ENCODE measurements at places on chromosomes 4 and X.

DNA sequence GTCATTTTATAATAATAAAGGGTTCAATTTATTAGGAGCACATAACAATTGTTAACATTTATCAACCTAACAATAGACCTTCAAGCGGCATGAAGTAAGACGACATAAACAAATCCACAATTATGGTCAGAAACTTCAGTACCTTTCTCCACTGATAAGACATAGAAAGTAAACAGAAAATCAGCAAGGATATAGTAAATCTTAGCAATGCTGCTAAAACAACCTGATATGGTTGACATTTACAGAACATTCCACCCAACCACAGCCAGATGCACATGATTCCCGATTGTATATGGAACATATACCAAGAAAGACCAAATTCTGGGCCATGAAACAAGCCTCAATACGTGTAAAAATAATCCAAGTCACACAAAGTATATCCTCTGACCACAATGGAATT lies 71.3 kb downstream of the ZFYVE28 start:
- DNase-seq, result no peak

GRCh38 chr4:74370912-74371311 lies 6.0 kb downstream of the EREG start:
- peak; percentile 77 for DNase-seq

DNA sequence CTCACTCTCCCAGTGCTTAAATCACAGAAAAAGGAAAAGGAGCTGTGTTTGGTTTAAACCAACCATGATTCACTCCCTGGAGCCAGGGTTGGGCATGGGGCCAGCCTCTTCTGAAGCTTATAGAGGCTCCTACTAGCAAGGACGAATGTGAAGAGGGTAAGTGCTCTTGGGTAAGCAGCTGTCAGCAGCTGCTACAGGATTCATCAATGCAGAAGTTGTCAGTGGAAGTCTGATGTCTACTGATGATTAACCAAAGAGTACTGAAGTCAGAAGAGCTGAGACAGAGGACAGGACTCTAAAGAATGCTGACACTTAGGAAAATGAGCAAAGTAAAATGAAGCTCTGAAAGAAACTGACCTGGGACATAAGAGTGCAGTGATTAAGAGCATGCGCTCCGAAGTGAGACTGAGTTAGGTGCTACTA lies 32.7 kb upstream of the JADE1 start:
- peak; percentile 97 for DNase-seq

DNA sequence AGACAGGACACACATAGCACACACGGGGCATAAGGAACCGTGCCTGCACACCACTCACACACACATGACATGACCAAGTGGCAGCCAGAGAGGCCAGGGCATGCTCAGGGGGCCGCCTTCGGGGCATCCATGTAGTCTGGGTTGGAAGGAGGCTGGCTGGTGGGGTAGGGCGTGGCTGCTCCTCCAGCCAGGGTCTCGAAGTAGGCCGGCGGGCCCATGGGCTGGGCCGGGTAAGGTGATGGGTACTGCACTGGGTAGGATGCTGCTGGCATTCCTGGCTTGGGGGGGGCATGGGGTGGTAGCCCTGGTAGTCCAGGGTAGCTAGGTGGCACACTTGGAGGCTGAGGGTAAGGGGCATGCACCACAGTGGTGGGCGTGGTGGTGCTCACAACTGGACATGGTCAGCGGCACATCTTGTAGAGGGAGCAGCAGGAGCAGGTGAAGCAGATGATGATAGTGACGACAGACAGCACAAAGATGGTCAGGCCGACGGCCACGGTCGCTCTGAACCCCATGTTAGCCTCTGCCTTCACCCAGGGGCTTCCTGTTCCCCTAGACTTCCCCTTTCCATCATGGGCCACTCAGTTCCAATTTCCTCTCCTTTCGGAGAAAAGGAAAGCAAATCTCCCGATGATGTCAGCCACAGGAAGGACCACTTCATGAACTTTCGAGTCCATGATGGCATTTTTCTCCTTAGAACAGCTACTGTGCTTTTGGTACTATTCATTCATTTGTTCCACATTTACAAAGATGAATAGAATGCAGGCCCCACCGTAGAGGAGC lies 10.9 kb upstream of the DDX3X start:
- no peak for DNase-seq

DNA sequence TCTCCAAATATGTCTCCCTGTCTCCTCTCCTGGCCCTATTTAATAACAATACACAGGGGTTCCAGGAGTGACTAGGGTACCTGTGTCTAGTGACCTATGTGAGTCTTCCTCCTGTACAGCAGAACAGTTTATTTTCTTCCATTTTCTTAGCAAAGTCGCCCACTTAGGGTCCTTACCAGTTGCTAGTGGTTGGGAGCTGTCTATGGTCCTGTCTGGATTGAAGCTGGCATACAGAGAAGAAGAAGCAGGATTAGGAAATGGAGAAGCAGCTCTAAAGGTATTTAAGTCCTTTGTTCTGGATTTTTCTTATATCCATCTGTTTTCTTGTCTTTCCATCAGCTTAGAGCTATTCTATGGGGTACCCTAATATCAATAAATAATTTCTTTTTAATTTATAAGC lies 587.1 kb upstream of the CPEB2 start:
- DNase-seq, result peak; percentile 29

- no peak for DNase-seq
Measured at GRCh38 chr4:35925806-35926205, 318.5 kb downstream of the ARAP2 start.

DNA sequence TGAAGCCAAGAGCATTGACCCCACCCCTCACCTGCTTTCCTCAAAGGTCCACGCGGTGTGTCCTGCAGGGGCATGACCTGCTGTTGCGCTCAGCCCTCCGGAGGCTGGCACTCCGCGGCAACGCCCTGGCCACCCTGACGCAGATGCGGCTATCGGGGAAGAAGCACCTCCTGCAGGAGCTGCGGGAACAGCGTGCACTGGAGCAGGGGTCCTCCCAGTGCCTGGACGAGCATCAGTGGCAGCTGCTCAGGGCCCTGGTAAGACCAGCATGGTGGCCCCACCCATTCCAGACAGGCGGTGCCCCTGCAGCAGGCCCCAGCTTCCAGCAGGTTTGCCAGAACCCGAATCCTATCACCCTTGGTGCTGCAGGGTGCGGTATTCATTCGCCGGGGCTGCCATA lies 86.0 kb downstream of the EVC start:
- DNase-seq, result no peak

DNA sequence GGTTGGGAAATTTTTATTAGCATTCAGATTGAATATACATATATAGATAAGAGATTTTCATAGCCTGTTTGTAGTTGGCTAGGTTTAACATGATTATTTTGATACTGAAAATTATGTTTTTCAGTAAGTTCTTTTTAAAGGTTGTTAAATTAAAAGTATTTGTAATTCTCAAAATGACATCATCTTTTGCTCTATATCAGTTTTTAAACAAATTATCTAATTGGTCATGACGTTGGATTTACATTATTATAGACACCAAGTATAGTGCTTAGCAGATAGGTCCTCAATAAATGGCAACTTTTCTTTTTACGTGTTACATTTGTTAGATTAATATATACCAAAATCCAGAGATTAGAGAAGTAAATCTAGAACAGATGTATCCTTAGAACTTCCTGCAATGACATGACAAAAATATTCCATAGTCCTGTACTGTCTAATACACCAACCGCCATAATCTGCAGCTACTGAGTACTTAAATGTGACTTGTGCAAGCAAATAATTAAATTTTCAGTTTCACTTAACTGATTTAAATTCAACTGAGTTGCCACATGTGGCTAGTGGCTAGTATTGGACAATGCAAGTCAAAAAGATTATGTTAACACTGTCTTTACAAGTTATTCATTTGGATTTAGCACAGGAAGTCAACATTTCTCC lies 1613.1 kb upstream of the TENM3 start:
- DNase-seq, result no peak

GRCh38 chrX:114584375-114584943 lies 573 bp downstream of the HTR2C start:
- DNase-seq, result peak; percentile 3

- peak; percentile 20 for DNase-seq
Measured at GRCh38 chr4:3009422-3009821, 46.1 kb downstream of the GRK4 start.

DNA sequence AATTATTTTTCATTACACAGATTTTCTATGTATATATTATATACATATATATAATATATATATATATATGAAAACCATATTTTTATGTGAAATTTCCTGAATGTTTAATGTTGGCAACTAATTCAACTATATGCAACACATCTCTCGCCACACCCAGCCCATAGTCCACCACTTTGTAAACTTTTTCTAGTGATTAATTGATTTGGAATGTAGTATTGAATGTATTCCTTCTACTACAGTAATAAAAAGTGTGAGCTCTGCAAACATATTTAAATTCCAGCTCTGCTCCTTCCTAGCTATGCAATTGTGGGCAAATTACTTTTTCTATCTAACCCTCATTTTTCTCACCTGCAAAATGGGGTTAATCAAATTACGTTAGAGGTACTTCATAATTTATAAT lies 187.8 kb downstream of the TEX11 start:
- no peak for DNase-seq

DNA sequence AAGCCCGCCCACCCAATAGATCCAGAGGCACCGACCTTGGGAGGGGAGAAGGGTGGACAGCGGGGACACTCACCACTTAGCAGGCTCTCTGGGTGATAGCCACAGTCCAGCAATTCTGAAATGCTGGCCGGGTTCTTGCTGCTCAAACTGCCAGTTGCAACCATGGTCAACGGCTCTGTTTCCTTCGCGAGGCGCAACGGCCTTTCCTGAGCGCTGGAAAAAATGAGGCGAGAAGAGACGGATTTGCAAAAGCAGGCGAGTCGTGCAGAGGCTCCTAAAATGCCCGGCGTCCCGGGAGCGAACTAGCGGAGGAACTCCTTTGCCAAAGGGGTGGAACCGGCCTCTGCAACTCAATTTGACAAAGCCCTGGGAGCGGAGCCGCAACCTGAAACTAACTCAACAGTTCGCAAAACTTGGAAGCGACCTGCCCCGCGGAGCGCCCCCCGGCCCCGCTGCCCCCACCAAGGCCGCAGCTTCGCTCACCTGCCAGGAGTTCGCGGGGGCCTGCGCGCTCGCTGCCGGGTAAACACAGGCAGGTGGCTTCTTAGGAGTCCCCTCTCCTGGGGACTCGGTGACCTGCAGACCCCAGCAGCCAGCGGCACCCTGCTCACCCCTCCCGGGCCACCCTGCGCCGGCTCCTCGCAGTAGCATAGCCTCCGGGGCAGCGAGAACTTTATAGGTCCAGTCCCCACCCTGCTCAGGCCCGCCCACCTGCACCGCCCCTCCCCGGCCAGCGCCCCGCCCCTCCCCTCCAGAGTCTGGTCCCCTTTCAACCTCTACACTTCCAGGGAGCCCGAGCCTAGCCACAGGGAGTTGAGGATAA lies at the start of gene DDIT4L:
DDIT4L (minus strand) TSS at position 649 of the 823 bp plus-strand sequence; CDS start at position 164, 485 bp downstream.
- peak; percentile 56 for DNase-seq

- DNase-seq, result peak; percentile 84
Measured at GRCh38 chr4:81405900-81406401, 65.8 kb downstream of the RASGEF1B start.

- DNase-seq, result no peak
Measured at GRCh38 chr4:21248331-21248730, 548.1 kb downstream of the PACRGL start.

DNA sequence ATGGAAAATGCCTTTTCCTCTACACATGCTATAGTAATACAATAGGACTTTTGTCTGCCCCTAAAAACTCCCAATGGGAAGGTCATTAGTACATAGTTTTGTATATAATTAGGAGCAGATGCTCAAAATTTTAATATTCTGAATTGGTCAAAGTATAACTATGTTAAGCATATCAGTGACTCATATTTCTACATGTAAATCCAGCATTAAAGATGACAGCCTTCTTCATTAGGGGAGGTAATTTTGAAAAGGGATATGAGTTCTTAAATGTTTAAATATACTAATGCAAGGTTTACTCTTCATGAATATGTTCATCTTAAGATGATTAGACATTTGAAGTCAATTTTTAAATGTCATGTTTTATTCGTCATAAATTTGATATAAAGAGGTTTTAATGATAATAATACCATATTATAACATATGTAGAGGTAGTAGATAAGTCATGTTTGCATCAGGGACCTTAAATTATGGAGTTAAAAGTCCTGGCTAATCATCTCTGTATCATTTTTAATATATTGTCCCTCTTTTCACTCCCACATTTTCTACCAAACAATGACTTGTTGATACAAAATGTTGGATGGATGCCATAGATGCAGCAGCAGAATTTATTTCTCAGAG lies 218.8 kb downstream of the STPG2 start:
- no peak for DNase-seq

GRCh38 chr4:54439831-54440243 lies 210.7 kb downstream of the PDGFRA start:
- peak; percentile 11 for DNase-seq

- no peak for DNase-seq
Measured at GRCh38 chr4:33425936-33426335, 2705.8 kb downstream of the PCDH7 start.

GRCh38 chr4:60992037-60992436 lies 208.1 kb upstream of the ADGRL3 start:
- DNase-seq, result no peak

- no peak for DNase-seq
Measured at GRCh38 chr4:9800848-9801247, 19.4 kb downstream of the DRD5 start.

DNA sequence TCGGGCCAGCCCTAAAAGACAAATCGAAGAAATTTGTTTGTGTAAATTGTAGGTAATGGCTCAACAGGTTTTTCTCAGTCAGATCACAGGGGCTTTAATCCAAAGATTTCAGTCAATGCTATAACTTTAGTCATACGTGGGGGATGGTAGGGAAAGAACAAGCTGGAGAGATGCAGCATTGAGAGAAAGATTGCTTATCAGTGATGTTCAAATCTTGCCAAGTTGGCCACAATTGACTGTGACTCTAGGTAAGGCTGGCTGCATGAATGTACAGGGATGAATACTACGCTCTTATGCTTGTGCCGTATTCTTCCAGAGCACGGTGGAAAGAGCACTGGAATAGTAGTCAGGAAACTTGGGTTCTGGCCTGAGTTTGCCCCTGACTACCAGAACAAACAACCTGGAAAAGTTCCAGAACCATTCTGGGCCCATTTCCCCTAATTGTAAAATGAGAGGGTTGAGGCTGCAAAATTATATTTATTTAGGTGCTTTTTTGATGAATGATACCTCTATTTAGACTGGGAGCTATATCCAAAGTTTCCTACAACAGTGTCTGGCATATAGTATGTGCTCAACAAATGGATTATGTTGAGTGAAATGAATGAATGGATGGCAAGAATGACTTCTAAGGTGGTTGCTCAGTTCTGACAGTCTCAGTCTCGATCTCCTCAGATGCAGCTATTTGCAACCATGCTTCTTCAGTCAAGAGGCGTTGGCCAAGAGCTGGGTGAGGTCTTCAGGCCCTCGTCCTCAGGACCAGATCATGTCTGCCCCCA lies 44.4 kb downstream of the TSC22D3 start:
- DNase-seq, result peak; percentile 12
